ENCODE measurements at places on chromosomes 4 and X. TPM values are rescaled to one million over a fixed set of nuclear protein-coding genes. Genes with fewer than 3 reads are reported as not detected.

The SPANXN1 gene
- total RNA-seq: not detected

The PDZD11 gene
- 41.1 TPM for total RNA-seq

The MAML3 gene
- 0.70 TPM for total RNA-seq

The EPGN gene
- total RNA-seq: not detected

The SAT1 gene
- total RNA-seq: 160 TPM

The GPR34 gene
- total RNA-seq: 0.25 TPM

The ARHGAP24 gene
- not detected for total RNA-seq

The NSG1 gene
- total RNA-seq: 0.91 TPM

The XG gene
- not detected for total RNA-seq

The RAB9B gene
- total RNA-seq: 0.95 TPM

The MAGEC2 gene
- total RNA-seq: not detected

The BEX5 gene
- total RNA-seq: 4.3 TPM
